ENCODE measurements at places on chromosomes 13 and 19.

GRCh38 chr13:98998831-98999638 is 21.2 kb upstream of the DOCK9 start:
- peak; percentile 44 for DNase-seq

DNA sequence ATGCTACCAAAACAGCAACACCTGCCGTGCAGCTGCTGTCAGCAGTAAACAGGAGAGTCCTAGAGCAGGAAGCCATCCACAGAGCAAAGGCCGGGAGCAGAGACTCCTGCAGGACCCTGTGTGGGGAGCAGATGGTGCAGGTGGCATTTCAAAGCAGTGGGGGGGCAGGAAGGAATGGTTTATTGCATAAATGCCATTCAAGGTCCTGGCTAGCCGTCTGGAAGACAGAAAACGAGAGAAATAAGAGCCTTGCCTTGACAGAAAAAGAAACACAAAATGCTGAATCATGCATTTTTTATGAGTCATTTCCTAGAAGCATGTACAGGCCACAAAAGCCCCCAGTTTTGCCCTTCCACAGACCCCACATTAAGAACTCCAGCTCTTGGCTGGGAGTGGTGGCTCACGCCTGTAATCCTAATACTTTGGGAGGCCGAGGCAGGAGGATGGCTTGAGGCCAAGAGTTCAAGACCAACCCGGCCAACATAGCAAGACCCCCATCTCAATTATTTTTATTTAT is 5.4 kb downstream of the RSPH6A start:
- no peak for DNase-seq

DNA sequence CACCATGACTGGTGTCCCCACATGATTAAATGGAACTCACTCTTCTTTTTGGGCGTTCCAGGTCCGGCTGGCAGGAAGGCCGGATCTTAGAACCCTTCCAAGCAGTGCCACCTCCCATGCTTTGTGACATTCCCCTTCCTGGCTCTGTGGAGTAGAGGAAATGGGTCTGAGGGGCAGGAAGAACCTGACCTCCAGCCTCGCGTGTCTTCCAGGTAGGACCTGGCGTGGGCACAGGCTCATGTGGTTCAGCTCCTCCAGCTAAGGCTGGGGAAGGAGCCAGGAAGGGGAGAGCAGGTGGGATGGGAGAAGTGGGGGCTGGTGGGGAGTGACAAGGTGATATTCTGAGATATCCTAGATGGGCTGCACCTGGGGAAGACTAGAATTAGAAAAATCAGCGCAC is 2.1 kb downstream of the TMEM255B start:
- DNase-seq = no peak

- no peak for DNase-seq
These were observed 19.9 kb upstream of the ELAVL1 start for GRCh38 chr19:8025316-8025715.

DNA sequence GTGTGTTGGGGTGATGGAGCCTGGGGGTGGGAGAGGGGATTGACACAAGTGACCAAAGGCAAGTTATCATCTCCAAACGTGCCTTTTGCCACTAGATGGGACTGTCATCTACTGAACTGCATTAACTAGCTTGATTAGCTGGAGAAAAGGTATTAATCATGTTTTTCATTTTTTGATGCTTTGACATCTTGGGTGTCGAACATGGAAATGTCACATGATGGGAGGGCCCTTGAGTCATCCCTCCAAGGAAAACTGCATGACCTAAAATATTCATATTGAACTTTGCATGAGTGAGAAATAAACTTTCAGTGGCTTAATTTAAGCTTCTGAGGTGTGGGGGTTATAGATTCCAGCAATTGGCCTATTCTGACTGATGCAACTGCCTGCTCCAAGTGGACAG is 73.3 kb downstream of the ALOX5AP start:
- no peak for DNase-seq

- no peak for DNase-seq
These were observed 4.9 kb downstream of the LYPD3 start for GRCh38 chr19:43460362-43461016.

GRCh38 chr19:40594255-40594654 is 6.9 kb upstream of the LTBP4 start:
- no peak for DNase-seq

- no peak for DNase-seq
These were observed 1283.6 kb downstream of the UQCRFS1 start for GRCh38 chr19:27929399-27929798.

DNA sequence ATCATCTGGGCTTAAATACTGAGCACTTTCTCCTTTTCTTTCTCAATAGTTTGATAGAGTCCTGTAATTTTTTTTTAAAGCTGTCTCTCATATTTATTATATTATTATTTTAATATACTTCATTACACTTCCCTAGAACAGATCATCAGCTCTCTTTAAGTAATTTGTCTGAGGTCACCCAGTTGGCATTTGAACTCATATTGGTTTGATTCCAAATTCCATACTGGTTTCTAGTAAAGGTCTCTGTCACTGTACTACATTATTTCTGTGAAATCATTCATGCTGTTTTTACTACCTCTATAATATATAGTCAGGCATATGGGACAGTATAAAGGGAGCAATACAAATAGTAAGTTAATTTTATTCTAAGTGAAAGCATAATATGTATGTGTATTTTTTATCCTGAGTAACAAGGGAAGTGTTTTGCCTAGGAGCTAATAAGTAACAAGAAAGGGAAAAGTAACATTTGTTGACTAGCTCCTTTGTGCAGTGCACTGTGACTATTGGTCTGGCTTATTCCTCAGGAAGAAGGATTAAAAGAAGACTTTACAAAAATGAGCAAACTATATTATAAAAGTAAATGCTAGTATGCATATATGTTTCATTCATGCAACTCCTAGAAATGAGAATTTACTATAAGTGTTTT is 14.3 kb downstream of the LPAR6 start:
- DNase-seq = no peak

- no peak for DNase-seq
These were observed 11.7 kb downstream of the NDUFB7 start for GRCh38 chr19:14559916-14560775.

GRCh38 chr13:79711631-79712030 is 230.7 kb downstream of the NDFIP2 start:
- no peak for DNase-seq

DNA sequence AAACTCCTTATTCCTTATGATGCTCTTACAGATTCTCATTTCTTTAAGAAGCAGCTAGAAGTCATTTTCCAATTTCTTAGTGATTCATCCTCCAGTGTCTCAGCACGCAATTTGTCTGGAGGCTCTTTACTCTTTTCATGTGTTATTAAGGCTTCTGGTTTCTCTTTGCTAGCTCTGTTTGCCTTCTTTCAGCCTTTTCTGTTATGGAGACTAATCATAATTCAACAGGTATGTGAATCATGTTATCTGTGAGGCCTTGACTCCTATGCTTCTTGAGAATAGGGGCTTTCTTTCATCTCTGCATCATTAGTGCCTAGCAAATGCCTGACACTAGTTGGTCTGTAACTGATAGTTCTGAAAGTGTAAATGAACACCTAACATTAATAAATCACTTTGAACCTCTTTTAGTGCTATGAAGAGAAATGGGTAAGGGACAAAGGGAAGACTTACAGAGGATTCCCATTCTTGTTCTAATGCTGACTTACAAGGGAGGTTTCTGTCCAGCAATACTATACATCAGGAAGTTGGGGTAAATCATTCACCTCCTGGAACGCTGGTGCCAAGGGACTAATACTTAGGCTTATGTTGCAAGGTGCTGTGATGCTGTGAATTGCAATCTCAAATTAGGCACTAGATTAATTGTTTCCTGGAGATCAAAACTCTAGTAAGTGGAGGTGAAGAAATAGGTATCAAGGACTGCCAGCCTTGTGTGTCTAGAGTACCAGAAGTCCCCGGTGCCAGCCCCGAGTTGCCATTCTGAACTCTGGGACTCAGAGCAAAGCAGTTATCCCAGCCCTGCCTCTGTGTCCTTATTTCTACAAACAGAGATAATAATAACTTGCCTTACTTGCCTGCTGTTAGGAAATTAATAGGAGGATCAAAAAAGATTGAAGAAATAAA is 265.6 kb downstream of the DCLK1 start:
- no peak for DNase-seq

GRCh38 chr19:39825531-39826076 is 8.4 kb downstream of the DYRK1B start:
- DNase-seq = no peak

- DNase-seq = no peak
These were observed 259.2 kb downstream of the RFC3 start for GRCh38 chr13:34076943-34077703.

DNA sequence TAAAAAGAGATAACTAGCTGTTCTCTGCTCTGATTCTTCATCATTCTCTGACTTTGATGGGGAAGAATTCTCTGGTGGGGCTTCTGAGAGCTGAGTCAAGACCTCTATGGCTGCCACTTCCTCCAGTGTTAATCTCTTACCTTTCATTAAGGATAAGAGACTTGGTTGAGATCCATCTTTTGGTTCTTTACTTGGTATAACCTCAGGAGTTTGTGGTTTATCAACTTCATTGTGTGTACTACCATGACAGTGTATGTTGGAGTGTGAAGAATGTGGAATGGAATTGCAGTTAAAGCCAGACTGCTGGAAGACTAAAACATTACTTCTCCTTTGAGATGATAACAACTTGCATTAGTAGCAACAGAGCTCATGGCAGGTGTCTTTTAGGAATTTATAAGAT is 222.0 kb downstream of the SLITRK5 start:
- no peak for DNase-seq

DNA sequence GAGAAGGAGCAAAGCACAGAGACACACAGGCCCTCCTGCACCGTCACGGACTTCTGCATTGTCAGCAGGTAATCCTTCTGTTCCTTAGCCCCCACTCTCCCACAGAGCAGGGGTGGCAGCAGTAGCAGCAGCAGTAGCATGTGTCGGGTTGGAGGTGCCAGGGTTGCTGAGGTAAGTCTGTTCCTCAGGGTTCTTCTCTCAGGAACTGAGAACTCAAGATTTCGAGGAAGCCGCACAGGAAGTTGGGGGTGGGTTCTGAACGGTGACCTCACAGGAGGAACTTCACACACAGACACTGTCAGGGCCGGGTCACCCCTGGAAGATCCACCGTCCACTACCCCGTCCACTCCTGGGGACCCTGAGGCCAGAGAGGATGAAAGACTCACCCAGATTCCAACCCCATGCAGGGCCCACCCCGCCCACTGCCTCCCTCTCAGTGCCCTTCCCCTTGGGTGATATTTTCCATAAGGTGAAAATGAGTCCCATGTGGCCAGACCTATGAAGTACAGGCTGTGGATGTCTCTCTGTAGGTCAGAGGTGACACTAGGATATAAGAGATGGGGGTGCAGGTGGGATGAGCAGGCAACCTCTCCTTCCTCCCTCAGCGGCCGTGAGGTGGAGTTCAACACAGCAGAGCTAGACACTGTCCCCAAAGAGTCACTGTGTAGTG is at the start of gene SIGLEC12:
TSS of gene SIGLEC12 (minus strand) at position 207 of the 670 bp plus-strand sequence. CDS start at position 140, 67 bp downstream.
- no peak for DNase-seq

DNA sequence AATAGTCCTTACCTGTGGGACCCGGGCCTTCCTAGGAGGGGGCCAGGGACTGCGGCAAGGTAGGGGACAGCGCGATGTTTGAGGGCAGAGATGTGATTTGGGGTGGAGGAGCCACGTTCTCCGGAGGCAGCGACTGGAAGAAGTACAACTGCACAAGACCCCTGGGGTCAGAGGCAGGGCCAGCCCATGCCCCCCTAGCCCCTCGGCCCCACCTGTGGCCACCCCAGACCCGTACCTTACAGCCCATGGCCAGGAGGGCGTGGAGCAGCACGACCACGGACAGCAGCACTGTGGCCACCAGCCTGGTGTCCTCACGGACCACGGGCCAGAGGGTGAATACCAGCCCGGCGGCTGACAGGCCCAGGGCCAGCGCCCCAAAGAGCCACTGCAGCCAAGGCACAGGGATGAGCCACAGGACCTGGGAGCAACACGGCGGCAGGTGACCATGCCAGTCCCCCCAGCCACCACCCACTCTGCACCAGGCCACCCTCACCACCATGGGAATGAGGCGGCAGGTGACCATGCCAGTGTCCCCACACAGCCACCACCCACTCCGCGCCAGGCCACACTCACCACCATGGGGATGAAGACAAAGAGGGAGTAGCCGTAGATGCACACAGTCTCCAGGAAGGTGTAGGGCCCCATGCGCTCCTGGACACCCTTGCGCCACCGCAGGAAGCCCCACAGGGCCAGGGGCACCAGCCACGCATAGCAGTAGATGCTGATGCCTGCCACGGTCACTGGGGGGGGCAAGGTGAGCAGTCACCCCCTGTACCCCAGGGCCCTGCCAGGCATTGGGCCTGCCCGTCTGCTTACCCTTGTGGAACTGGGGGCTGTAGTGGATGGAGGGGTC is 5.0 kb downstream of the YIPF2 start:
- DNase-seq = no peak

- no peak for DNase-seq
These were observed 294.9 kb downstream of the DLEU7 start for GRCh38 chr13:50548586-50548985.

- no peak for DNase-seq
These were observed 67.2 kb downstream of the HSPH1 start for GRCh38 chr13:31094331-31095015.

GRCh38 chr13:41546372-41547190 is 89.2 kb downstream of the RGCC start:
- peak; percentile 19 for DNase-seq

DNA sequence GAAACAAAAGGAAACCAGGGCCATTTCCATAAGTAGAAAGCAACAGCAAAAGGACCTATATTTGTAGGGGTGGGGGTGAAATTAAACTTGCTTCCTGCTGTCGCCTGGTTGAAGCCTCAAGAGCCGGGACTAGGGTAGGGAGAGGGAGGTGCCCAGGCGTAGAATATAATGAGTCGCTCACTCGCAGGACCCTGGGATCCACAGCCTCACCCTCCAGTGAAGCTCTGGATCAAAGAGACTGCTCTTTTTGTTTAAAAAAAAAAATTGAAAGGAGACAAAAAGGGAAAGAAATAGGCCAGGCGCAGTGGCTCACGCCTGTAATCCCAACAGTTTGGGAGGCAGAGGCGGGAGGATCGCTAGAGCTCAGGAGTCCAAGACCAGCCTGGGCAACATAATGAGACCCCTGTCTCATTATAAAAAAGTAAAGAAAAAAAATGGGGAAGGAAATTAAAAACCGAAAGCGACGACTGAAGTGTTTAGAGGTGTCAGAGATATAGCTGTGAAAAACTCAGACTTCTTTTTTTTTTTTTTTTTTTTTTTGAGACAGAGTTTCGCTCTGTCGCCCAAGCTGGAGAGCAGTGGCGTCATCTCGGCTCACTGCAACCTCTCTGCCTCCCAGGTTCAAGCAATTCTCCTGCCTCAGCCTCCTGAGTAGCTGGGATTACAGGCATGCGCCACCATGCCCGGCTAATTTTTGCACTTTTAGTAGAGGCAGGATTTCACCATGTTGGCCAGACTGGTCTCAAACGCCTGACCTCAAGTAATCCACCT is 10.9 kb upstream of the ADGRE5 start:
- peak; percentile 57 for DNase-seq

All from stimulated activated naive CD8-positive, alpha-beta T cell treated with anti-CD3 and anti-CD28 coated beads, Interleukin-15, amount 100 ng/mL, for 72 hours (primary cell).